Stimulated activated CD4-positive, alpha-beta T cell treated with anti-CD3 and anti-CD28 coated beads, Interleukin-15, amount 100 ng/mL, for 1 hour (primary cell): ENCODE measurements at places on chromosomes 5 and 9.

- DNase-seq = no peak
Observed at GRCh38 chr9:89455356-89455824, 42.5 kb downstream of the SEMA4D start.

DNA sequence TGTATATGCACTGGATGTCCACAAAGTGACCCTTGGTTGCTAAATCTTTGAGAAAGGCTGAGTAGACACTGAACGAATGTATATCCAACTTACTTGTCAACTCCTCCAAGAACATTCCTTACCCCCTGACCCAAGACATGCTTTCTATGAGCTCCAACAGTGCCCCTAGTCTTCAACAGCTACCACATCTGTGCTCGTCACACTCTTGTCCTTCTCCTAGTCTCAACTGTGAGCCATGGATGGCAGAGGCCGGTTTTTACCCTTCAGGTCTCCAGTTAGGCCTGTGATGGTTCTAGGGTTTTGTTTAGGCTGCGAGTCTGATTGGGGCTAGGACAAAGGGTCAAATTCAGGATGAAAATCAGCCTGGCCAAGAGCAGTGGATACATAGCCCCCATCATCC lies 19.0 kb upstream of the GPX3 start:
- no peak for DNase-seq

- DNase-seq = no peak
Observed at GRCh38 chr9:130147910-130148309, 24.3 kb upstream of the NCS1 start.

DNA sequence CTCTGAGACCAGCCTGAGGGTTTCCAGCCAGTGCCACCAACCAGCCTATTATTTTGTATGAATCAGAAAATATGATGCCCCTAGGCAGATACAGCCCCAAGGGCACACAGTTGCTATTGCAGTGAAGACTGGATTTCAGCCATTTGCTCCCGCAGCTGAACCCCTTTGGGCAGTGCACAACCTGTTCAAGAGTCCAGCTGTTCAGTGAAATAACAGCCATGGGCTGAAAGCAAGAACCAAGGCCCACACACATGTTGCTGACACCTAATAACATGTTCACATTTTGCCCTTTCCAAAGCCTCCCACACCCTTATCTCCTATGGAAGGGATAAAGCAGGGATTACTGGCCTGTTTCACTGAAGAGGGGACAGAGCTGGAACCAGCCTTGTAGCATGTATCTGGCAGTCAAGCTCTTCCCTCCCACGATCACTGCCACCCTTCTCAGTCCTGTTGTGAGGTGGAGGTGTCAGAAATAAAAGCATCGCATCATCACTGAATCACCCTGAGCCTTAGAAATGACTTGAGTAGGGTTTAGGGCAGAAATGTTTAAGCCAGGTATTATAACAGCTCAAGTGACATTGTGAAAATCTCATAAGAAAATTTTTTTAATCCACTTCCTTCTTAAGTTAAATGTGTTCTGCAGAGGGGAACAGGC lies 137.1 kb upstream of the FSTL4 start:
- DNase-seq = no peak

GRCh38 chr5:3343211-3343610 lies 252.4 kb upstream of the IRX1 start:
- no peak for DNase-seq

DNA sequence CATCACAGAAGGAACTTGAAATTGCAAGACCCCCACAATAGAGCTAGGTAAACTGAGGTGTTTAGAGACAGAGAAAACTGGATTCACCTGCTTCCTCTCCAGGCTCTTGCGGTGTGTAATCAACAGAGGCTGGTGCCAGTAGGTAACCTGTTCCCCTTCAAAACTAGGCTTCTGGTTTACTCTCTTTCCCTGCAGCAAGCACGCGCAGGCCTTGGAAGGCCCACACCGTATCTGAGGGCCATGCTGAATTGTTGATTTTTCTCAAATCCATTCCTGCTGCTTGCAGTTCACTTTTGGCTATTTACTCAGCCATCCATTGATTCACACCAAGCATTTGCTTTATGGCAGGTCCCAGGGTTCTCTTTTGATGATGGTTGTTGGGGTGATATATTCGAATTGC lies 667 bp upstream of the FRRS1L start:
- no peak for DNase-seq

DNA sequence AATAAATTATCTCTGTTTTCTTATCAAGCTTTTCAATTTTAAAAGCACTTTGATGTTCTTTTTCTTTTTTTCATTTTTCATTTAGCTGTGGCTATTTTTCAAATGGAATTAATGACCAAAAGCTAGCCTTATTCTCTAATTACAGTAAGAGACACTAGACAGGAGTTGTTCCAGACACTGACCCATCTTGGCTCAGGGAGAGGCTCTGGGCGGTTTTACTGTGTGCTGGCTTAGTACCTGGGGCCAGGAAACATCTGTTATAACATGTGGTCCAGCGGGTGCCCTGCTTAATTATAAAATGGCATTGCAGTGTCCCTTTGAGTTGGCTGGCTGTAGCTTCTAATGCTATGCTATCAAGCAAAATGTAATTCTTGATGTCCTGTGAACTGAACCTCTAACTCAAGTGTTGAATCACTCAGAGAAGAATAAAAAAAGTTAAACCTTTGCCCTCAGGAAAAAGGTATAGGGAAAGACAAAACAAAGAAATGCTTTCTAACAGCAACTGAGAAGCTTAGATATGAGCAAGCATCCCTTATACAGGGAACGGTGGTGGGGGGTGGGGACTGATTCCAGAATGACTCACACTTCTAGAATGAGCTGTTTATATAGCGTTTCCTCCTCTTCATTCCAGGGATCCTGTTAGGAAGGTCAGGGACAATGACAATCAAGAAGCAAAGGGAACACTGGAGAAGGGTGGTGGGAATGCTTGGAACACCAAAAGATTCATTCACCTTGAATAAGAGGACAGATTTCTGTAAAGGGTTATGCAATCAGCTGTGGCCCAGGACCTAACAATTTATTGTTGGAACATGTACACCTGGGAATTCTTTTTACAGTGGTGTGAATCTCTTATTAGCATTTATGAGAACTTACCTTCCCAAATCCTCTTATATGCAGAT lies 58.7 kb upstream of the NFIB start:
- DNase-seq = no peak

GRCh38 chr9:131067625-131068024 lies 28.7 kb upstream of the AIF1L start:
- DNase-seq = no peak

- DNase-seq = no peak
Observed at GRCh38 chr5:92962752-92963151, 618.3 kb downstream of the NR2F1-AS1 start.

GRCh38 chr5:2143646-2144353 lies 261.1 kb upstream of the IRX4 start:
- DNase-seq = no peak

GRCh38 chr9:97561501-97561900 lies 60.0 kb downstream of the TMOD1 start:
- DNase-seq = no peak

DNA sequence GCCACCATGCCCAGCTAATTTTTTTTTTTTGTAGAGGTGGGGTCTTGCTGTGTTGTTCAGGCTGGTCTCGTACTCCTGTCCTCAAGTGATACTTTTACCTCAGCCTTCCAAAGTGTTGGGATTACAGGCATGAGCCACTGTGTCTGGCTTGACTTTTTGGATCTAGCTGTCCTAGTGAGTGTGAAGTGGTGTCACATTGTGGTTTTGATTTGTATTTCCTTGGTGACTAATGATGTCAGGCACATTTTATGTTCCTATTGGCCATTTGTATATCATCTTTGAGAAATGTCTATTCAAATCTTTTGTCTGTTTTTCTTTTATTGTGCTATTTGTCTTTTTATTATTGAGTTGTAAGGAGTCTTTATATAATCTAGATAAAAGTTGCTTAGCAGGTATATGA lies 53.5 kb upstream of the MCCC2 start:
- DNase-seq = no peak

DNA sequence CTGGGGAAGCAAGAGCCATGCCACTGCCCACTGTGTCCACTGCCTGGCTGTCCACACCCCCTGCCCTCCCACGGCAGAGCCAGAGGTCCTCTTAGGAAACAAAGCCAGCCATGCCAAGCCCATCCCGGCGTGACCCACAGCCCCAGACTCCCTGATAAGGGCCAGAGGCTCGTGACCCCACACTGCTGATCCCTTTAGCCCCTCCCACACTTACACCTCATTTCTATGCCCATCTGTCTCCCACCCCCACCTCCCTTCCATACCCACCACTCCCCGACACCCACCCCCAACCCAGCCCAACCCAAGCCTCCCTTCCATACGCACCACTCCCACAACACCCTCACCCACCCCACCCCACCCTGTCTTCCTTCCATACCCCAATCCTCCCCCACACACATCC lies 17.3 kb downstream of the PTGES start:
- no peak for DNase-seq

GRCh38 chr9:107154766-107155165 lies 128.3 kb upstream of the RAD23B start:
- DNase-seq = no peak

- DNase-seq = no peak
Observed at GRCh38 chr9:3243683-3244082, 282.1 kb downstream of the RFX3 start.

DNA sequence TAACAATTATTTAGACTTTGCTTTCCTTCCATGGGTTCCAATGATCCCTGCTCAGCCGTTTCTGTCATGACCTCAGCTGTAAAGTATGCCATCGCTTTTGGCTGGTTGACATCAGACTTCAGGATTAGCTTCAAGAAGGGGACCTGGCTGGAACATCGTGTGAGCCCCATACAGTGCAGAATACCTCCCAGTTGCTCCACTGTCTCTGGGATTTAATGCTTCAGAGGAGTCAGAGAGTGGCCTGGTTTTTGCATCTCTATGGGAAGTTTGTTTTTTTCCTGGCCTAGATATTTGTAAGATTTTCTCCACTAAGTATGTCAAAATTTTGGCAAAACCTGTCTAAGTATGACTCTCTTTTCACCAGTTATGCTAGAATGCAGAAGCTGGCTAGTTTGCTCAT lies 216.9 kb downstream of the GABBR2 start:
- DNase-seq = no peak

- no peak for DNase-seq
Observed at GRCh38 chr9:5764130-5764868, 68.6 kb downstream of the ERMP1 start.

DNA sequence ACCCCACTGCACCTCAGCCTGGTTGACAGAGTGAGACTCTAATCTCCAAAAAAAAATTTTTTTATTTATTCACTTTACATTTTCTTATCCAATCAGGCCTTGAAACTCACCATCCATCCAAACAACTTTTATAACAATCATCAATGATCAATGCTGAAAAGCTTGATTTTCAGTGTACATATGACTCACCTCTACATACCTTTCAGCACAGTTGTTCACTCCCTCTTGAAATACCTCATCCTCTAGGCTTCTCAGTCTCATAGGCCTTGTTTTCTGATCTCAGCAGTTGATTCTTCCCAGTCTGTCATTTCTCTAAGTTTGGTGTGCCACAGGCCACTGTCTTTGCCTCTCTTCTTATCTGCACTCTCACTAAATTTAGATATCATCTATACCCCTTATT lies 36.2 kb downstream of the GRIN3A start:
- no peak for DNase-seq

DNA sequence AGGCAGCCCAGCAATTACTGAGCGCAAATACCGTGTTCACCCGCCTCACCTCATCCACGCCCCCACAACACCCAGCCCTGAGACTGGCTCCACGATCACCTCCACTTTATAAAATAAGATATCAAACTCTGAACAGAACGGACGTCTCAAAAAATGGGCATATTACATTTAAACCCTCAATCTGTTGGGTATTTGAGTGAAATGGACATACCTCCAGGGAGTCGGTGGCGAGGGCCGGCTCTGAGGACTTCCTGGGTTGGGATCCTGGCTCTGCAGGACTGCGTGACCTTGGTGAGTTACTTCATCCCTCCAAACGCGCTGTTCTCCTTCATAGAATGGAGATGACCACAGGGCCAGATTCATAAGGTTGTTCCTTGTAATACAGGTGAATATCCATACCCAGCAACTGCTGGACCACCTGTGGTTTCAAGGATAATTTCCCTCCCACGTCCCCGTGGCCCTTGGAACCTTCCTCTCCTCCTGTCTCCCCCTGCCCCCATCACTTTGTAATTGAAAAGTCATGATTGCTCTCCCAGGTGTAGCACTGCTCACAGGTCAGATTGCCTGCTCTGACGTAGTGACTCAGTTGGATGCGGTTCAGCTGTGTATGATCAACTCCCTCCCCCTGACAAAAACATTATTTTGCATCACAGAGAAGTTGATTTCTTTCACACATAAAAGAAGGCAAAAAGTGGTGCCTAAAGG lies 135.6 kb downstream of the KCNIP1 start:
- no peak for DNase-seq

DNA sequence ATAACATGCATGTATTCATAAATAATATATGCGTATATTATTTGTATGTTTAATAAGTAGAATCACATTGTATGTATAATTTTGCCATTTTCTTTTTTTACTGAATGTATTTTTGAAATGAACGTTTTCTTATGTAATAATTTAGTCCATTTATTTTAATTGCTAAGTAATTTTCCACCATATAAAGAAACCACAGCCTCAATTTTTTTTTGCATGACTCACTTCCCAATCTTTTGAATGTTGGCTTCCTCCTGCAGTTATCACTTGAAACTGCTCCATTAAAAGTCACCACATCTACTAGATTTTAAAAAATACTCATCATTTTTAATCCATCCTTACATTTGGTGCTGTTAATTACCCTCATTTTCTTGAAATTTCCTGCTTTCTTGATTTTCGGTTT lies 363.3 kb upstream of the MEF2C start:
- no peak for DNase-seq

- DNase-seq = no peak
Observed at GRCh38 chr5:154630410-154630809, 124.8 kb upstream of the LARP1 start.

- no peak for DNase-seq
Observed at GRCh38 chr9:84975926-84976325, 306.4 kb downstream of the NTRK2 start.

DNA sequence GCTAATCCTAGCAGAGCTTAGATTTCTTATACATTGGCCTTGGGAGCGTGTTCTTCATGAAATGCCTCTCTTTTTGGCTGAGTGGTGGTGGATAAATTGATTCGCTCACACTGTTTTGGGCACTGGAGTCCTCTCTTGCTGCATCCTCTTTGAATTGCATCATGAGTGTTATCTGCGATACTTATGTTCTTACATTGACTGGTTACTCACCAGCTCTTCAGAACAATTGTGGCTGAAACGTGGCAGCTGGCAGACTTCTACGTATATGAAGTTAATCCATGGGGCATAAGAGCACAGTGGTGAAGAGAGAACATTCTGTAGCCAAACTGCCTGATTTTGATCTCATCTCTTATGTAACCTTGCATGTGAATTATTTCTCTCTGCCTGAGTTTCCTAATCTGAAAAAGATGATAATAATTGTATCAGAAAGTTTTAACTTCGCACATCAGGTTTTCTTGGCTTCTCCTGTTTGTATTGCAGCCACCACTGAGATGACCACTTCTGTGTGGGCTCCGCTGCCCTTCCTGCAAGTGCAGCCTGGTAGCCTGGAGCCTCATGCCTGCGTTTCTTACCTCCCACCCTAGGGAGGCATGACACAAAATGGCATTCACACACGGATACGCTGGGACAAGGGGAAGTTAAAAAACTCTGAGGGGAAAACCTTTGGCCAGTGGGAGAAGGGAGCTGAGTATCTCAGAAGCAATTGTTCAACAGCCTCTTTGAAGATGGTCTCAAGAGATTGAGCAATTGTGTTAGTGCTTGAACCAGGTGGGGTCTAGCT lies 295.2 kb downstream of the ARHGAP26 start:
- DNase-seq = no peak
